ENCODE measurements at places on chromosomes 4 and X.

GRCh38 chrX:53595266-53595810 is 91.2 kb downstream of the HUWE1 start:
- DNase-seq = no peak

- no peak for DNase-seq
Observed at GRCh38 chr4:166422475-166422874, 549.4 kb downstream of the TLL1 start.

DNA sequence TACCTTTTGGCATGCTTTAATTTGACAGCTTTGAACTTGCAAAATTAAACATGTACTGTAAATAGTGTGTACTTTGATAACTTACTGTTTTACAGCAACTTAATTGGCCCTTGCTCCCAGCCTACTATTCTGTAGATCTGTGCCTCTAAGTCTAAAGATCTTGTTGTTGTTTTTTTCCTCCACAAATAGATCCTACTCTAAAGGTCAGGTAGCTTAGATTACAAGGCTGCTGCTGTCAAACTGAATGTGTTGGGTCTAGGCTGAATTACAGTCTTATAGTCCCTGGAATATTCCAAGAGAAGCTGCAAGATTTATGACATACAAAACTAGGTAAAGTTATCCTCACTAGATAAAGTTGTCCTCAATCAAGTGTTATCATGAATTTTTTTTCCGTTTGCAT is 18.7 kb downstream of the DIAPH2 start:
- DNase-seq = no peak

DNA sequence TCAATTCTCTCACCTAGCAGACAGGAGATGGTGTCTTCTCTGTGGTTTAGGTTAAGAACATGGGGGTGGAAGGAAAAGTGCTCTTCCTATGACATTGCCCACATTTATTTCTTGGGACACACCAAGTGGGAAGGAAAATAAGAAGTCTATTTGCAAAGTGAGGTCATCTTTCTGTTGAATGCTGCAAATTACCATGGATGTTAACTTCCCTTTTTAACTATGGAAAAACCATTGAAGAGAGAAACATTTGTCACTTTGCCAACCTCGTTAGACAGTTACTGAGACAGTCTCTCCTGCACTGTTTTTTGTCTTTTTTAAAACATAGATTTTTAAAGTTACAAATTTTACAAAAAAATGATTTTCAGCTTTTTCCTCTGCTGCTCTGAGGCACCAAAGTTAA is 72.8 kb upstream of the BEND4 start:
- DNase-seq = no peak

GRCh38 chr4:14650127-14650526 is 352.2 kb upstream of the CPEB2 start:
- no peak for DNase-seq

- no peak for DNase-seq
Observed at GRCh38 chr4:67779631-67780030, 25.4 kb upstream of the GNRHR start.
